Right lung (tissue), 10 donors: ENCODE measurements at places on chromosomes 4 and X.

DNA sequence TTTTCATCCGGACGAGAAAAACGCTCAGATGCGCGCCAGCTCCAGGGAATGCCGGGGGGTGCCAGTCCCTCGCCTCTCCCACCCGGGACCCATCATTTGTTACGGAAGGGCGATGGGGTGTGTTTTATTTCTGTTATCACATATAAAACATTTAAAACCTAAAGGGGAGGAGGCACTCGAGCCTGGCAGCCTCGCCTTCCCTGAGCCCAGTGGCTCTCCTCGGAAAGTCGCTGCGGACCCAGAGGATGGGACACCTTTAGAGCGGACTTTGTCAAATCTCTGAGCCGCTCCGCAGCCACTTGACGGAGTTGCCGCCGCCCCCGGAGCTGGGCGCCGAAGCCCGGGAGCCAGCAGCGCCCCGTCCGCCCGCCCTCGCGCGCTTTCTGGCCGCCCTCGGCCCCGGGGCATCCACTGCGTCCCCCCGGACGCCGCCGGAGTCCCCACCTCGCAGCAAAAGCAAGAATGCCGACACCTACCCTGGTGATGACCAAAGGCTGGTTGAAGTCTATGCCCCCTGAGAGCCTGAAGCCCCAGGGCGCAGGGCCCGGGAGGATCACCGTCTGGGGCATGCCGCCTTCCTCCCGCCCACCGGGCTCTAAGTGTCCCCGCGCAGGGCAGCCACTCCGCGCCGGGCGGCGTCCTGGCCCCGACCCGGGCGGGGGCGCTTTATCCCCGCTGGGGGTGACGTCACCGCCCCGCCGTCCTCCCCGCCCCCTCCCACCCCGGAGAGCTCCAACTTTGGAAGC lies at the start of gene PDLIM3:
Gene PDLIM3, minus strand, starts transcription at position 642 of the 746 bp plus-strand sequence. Its CDS starts 73 bp downstream, at position 569.
- peak; percentile 77 for DNase-seq

GRCh38 chr4:181793096-181793495 lies 450.1 kb upstream of the TENM3 start:
- no peak for DNase-seq

GRCh38 chrX:52355108-52355507 lies 13.7 kb upstream of the XAGE2 start:
- DNase-seq = no peak

DNA sequence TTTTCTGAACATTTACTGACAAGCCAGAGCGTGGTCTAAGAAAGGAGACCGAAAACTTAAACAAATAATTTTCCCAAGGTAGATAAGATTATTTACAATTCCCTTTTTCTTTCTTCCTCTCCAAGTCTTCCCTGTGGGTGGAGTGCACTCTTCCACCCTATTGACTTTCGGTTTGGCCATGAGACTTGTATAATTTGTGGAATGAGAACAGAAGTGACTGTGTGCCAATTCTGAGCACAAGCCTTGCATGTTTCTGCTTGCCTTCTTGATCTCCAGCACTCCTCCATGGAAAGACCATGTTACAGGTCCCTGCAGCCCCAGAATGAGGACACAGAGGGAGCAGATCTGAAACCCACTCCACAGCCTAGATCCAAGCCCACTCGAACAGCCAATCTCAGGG lies 150.0 kb upstream of the HPGD start:
- DNase-seq = no peak

- DNase-seq = no peak
Observed at GRCh38 chr4:102675141-102675540, 85.6 kb downstream of the MANBA start.

DNA sequence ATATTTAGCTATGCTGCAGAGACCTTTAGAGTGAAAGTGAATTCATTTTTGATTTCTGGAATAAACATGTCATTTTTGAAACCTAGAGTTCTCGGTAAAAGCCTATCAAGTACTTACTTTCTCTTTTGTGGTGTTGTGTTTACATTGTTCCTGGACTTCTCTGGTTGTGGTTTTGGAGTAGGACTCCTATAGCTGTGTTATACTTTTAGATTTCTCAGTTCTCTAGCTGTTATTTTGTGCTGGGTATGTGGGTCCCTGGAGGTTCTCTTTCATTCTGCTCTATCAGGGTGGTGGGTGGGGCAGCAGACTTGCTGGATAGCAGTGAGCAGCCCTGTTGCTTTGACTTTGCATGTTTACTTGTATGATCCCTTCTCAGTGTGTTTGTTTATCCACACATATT lies 25.6 kb upstream of the MSMO1 start:
- no peak for DNase-seq

GRCh38 chr4:182264139-182264752 lies 21.0 kb downstream of the TENM3 start:
- DNase-seq = no peak

DNA sequence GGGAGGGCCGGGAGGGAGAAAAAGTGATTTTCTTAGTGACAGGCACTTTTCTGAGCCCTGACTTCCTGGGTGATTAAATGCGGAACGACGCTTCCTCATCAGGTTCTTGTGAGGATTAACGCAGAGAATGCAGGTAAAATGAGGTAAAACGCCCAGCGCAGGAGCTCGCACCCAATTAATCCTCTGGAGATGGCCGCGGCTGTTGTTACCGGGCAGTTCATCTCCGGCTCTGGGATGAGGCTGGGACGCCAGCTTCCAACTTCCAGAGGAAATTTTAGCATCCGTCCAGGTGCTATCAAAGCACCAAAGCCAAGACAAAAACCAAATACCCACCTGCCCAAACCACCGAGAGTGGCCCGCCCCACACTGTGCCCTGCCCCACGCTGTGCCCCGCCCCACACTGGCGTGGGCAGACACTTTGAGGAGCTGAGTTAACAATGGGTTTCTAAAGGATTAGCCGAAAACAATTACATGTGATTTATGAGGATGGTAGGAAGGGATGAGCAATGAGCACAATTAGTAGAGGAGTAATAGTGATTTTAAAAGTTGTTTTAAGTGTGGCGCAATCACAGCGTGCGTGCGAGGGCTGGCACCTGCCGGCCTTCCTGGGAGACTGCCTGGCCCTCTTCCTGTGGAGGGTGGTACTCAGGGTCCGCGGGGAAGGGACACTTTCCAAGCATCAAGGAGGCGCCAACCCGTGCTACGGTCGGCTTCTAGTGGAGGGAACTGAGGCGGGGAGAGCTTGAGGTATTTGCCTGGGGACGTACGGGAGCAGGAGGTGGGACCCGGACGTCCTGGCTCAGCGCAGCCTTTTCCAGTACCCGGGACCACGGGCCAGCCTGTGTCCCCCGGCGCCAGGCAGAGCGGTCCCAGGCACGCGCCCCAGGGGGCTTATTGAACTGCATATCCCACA lies 41.6 kb upstream of the ADRA2C start:
- no peak for DNase-seq

DNA sequence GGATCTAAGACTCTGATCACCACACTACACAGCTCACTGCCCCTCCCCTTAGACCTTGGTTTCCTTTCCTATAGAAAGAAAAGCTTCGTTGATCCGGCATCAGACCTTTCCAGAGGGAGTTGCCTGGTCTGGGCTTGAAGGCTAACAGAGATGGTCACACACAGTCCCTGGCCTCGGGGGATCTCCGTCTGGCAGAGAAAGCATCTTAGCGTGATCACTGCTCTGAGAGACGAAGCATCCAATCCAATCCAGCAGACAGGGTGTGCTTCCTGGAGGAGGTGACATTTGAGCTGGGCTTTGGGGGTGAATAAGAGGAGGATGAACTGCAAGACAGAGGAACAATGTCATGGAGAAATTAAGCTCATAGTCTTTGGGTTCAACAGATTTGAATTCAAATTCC lies 49.5 kb downstream of the HTRA3 start:
- DNase-seq = no peak

GRCh38 chrX:24355095-24355494 lies 5.3 kb upstream of the SUPT20HL1 start:
- no peak for DNase-seq

DNA sequence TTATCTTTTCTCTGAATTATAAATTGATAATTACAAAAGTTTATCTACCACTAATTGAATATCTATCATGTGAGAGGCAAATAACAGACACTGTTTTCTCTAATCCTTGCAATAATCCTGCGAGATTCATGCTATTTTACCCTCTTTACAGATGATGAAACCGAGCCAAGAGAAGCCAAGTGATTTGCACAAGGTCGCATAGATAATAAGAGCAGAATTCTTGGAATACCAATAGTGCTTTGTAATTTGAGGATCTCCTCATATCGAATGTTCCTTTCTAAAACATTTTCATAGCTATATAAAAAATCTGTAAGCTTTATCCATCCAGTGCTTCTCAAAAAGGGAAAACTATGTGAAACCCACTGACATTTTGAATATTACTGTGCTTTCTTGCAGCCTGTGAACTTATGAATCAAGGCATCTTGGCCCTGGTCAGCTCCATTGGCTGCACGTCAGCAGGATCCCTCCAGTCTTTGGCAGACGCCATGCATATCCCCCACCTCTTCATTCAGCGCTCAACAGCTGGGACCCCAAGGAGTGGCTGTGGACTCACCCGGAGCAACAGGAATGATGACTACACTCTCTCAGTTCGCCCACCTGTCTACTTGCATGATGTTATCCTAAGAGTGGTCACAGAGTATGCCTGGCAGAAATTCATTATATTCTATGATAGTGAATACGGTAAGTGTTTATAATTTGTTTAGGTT lies 743.8 kb upstream of the ATOH1 start:
- DNase-seq = no peak

- no peak for DNase-seq
Observed at GRCh38 chr4:109683621-109684253, 19.5 kb downstream of the CASP6 start.

DNA sequence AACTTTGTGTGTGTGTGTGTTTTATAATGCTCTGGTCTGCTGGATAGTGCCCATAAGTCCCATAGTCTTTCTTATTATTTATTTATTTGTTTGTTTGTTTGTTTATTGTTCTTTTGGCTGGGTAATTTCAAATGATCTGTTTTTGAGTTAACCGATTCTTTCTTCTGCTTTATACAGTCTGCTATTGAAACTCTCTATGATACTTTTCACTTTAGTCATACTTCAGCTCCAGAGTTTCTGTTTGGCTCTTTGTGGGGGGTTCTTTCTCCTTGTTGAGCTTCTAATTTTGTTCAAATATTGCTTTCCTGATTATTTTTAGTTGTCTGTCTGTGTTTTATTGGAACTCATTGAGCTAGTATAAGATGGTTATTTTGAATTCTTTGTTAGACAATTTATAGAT lies 10.0 kb downstream of the CXCL3 start:
- no peak for DNase-seq

DNA sequence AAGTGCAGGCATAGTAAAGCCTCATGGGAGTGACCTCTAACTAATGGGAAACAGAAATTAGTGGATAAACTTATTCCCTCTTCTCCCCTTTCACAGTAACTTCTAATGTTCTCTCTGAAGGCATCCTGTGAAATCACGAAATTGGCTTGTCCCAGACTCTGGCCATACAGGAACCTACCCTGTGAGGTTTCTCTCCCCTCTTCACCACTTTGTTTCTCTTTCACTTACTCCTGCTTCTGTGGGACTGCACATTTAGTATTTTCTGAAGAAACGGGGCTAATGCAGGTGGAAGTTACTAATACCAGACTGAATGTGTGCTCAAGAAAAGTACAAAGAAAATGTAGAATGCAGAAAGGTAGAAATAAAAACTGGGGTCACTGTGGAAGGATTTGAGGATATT lies 20.0 kb downstream of the ZNF330 start:
- DNase-seq = no peak

GRCh38 chrX:94850811-94851210 lies 1176.8 kb downstream of the FAM133A start:
- DNase-seq = no peak

GRCh38 chr4:108351791-108352190 lies 183.1 kb upstream of the LEF1 start:
- DNase-seq = no peak

DNA sequence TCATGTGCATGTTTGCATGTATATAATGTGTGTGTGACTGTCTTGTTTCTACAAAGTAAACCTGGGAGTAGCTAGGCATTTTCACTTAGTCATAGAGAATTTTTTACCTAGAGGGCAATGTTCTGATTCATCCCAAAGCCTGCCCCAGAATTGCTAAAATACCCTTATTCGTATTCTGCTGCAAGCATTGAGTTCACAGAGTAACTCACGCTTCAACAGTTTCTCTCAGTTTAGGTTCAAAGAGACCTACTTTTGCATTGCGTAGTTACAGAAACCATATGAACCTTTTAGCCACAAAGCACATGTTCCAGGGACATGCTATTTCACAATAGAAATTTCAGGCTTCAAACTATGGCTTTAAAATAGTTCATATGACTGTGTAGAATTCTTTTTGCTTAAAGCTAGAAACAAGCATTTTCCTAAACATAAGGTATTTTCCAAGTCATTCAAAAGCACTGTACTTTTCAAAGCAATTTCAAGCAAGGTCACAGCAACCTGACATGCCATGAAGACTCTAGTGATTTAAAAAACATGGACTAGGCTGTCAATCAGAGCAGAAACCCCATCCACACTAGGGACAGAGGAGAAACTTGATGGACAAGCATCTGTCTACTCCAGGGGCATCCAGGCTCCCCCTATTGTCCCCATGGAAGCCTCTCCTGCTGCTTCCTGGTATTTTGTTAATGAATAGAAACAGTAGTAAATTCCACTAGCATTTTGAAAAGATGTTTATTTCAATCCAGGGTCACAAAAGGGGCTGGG lies 81.5 kb upstream of the MAPK10 start:
- no peak for DNase-seq

DNA sequence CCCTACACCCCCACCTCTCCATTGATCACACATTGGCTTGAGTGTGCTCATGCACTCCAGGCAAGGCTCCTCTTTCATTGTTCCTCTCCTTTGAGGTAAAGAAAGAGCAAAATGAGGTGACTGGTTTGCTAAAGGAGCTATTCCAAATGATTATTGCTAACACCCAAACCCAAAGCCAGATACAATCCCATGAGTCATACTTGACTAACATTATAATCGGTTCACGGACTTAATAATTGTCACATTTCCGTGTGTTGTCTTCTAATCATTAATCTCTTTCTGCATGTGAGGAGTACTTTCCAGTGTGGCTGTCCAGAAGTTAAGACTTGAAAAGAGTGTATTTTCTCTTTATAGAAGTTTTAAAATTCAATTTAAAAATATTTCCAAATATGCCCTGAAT lies 174.3 kb upstream of the SFRP2 start:
- no peak for DNase-seq

GRCh38 chrX:44474410-44474809 lies 68.2 kb downstream of the FUNDC1 start:
- DNase-seq = no peak

GRCh38 chr4:96969455-96969854 lies 1129.6 kb downstream of the PDHA2 start:
- no peak for DNase-seq

DNA sequence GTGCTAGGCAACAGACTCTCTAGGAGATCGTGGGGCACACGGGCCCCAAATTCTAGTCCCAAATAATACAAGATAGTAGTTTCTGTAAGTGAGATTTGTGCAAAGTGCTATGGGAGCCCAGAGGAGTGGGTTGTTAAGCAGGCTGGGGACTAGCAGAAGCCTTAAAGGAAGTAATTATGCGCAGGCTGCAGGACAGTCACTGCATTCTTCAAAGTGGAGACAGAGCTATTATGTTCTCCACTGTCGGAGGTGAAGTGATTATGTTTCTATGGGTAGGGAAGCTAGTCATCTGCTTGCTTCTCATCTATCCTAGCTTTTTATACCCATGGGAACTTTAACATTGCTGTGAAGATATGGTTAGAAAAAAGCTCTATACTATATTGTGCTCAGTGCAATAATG lies 154.2 kb downstream of the CPE start:
- no peak for DNase-seq

- no peak for DNase-seq
Observed at GRCh38 chr4:183214912-183215488, 105.1 kb downstream of the CLDN22 start.
